ENCODE measurements at places on chromosomes 13 and 19.

DNA sequence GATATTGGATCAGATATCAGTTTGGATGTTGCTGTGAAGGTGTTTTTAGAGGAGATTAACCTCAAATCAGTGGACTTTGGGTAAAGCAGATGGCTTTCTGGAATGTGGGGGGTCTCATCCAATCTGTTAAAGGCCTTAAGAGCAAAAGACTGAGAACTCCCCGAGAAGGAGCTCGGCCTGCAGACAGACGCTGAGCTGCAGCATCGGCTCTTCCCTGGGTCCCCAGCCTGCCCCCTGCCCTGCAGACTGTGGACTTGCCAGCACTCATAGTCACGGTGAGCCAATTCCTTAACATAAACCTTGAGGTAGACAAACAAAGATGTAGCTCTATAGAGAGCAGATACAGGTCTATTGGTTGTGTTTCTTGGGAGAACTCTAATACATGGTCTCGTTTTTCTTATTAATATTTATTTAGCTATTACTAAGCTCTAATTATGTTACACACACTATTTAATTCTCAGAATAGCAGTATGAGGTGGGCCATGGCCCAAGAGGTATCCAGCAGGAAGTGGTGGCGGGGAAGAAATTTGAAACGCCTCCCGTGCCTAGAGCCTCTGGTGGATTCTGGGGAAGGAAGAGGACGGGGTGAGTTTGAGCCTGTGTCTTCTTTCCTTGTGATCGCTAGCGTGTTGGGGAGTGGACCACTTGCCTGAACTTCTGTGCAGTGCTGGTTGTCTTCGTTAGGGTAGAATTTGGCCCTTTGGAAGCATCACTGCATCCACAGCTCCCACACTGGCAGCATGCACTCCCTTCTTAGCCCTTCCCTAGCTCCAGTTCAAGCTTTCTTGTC lies 305.3 kb downstream of the TEX29 start:
- no peak for DNase-seq

DNA sequence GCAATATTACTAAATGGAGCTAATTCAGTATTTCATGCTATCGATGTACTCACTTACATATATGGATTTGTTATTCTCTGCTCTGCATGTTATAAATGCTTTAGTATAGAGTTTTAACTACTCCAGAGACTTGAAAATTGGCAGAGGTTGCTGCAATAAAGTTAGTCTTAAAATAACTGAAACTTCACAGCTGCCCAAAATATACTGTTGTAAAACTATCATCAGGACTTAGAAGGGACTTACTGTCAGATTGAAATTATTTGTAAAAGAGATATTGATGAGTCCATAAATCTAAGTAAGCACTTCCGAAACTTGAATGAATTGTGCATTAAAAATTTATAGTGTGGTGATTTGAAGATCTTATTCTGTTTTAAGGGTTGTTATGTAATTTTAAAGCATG lies 1178.2 kb upstream of the PCDH20 start:
- DNase-seq: no peak

DNA sequence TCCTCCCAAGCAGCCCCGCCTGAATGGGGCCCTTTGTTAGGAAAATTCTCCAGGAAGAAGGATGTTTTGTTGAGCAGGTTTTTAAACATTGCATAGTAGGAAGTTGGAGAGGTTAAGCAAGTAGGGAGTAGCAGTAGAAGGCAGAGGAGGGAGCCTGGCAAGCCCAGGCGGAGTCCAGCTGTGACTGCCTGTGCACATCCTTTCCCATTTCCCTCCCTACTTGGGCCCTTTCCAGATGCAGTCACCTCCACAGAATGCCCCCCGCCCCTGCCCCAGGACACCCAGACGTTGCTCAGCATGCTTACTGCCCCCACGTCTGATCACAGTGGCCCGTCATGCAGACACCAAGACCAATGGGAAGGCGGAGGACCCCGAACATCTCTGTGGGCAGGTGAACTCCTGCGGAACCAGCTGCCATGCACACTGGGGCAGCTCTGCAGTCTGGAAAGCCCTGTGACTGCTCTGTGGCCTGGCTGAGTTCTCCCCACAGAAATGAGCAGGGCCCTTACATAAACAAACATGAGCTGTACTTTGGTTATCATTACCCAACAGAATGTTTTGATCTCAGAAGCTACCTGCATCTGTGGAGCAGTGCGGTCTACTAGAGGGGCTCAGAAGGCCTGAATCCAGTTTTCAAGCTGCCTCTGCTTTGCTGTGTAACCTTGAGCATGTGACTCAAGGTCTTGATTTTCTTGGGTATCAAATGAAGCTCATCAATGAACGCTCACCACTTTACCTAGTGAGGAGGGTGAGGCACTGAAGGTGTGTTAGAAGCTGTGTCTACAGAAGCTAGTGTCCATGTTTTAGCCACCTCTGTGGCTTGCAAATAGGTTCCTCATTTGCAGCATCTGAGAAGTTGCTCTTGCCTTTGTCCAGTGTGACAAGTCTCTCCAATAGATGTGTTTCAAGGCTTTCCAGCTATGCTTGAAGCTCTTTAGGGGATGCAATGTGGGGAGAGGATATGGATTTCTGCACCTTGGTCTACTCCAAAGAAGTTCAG lies 84.2 kb downstream of the TNFRSF19 start:
- no peak for DNase-seq

GRCh38 chr19:45739498-45740439 lies 6.5 kb downstream of the MEIOSIN start:
- no peak for DNase-seq

DNA sequence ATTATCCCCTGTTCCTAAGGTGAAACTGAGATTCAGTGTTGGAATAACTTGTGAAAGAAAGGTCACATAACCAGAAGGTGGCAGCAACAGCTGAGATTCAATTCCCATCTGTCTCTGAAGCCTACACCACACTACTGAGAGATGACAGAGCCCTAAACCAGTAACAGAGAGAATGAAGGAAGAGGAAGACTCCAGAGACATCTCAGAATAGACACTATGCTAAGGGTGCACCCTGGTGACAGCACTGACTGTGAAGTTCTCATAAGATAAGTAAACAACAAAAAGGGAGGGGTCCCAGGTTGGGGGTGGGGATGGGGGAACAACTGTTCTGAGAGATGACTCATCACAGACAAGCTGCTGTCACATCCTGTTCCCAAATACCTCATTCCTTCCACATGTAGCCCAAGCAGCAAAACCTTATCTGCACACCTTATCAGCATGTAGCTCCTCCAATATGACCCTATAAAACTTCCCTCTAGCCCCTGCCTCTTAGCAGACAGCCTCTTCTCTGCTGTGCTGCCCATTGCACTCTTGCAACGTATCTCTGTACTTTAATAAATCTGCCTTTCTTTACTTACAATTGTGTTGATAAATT lies 46.5 kb downstream of the UTP14C start:
- DNase-seq: no peak

DNA sequence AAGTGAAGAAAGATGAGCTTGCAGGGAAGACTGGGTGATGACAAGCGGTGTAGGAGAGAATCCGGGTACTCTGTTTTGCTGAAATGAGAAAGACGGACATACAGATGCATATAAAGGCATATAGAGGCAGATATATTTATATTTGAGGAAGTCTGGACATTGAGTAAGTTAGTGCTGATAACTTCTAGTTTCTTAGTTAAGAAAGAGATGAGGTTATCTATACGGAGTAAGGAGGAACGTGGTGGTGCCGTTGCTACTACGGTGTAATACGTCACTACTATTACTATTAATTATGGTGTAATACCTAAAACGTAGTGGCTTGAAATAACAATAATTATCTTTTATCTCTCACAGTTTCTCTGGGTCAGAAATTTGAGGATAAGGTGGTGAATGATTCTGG lies 9.8 kb upstream of the CPB2 start:
- DNase-seq: no peak

GRCh38 chr19:56866538-56866937 lies 26.0 kb upstream of the PEG3 start:
- peak; percentile 67 for DNase-seq

- no peak for DNase-seq
These were observed 36.8 kb downstream of the MIPEP start for GRCh38 chr13:23852351-23852750.

DNA sequence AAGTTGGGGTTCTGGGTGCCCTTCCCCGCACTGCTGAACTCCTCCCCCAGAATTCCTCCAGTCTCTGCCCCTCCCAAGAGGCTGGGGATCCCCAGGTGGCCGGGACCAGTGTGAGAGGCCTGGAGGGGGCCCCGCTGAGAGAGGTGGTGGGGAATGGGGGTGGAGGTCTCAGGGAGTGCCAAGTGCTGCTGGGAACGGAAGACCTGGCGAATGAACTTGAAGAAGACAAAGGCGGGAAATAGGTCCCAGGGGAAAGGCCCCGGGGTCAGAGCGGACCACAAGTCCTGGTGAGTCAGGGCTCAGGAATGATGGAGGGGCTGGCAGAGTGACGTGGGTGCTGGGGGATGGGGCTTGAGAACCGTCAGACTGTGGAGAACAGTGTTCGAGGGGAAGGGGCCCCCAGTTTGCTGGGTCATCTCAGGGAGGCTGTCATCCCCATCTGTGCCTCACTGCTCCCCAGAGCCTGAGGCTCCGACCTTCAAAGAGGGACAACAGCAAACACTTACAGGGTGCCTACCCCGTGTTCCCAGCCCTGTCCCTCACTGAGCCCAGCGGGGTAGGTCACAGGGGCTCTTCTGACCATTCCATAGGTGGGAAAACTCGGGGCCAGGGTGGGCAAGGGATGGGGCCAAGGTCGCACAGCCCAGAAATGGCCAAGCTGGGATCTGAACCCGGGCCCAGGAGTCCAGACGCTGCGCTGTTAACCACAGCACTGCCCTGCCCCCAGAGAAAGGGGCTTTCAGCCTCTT lies 16.0 kb upstream of the SEMA6B start:
- no peak for DNase-seq

DNA sequence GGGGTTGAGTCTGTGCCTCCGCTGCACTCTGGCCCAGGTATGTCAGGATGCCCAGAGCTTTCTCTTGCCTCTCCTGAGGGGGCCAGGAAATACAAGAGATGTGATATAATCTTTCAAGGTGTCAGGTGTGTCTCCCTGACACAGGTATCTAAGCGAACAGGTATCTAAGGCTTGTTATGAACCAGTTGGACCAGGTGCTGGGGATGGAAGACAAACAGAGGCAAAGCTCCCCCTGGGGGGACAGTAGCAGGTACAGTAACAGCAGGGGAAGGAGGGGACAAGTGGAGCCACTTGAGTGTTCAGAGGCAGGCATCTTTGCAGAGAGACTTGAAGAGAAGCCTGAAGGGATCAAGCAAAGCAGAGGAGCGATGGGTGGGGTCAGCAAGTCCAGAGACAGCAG lies 2.6 kb downstream of the LENG1 start:
- no peak for DNase-seq

DNA sequence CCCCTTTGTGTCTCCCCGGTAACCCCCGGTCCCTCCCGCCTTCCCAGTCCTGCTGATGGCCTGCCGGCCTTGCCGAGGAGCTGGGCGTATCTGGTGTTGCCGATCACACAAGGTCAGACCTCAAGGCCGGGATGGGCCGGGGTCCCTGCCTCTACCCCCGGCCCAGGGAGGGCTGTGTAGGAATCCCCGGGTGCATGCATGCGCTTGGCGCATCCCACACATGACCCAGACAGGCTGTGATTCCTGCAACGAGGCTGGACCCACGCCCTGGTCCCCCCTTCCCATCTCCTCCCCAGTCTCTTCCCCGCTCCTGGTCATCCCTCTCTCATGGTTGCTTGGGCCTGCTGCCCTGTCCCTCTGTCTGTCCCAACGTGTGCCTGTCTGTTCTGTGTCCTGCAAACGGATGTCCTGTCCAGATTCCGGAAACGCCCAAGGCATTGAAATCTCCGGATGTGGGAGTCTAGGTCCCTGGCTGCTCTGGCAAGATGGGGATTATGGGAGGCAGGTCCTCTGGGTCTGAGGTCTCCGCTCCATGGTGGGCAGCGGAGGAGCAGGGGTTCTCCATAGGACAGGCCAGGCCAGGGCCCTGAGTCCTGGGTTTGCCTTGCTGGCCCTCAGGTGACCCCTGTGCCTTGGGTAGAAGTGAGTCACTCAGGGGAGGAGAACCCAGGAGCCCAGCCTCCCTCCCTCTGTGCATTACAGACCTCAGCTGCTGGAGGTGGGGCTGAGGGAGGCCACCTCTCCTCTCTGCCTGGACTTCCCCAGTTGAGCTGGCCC lies 1.6 kb downstream of the PKN1 start:
- peak; percentile 24 for DNase-seq

DNA sequence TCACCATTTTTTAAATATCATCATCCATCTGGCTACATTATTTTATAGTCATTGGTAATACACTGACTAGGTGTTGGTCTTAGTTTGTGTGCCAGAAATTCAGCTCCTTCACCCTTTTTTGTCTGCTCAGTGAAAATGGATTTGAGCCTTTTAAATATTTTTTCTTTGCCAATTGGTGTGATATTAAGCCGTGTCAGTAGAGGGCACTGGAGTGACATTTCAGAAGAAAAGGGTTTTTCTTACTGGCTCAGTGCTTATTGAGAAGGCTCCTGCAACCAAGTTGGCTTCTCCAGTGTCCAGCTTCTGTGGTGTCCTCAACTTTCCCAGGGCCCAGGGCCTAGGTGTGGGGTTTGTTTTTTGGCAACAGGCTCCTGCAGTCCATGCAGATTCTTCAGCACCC lies 546.6 kb downstream of the DACH1 start:
- no peak for DNase-seq

- no peak for DNase-seq
These were observed 10.2 kb downstream of the RAB20 start for GRCh38 chr13:110551284-110551683.

GRCh38 chr19:16213076-16213475 lies 15.4 kb downstream of the AP1M1 start:
- DNase-seq: no peak

GRCh38 chr13:84978851-84979250 lies 820.4 kb downstream of the SLITRK6 start:
- DNase-seq: no peak

- DNase-seq: no peak
These were observed 127.5 kb upstream of the OBI1 start for GRCh38 chr13:78786459-78786858.

- DNase-seq: no peak
These were observed 33.6 kb downstream of the NALCN start for GRCh38 chr13:101382701-101383100.

DNA sequence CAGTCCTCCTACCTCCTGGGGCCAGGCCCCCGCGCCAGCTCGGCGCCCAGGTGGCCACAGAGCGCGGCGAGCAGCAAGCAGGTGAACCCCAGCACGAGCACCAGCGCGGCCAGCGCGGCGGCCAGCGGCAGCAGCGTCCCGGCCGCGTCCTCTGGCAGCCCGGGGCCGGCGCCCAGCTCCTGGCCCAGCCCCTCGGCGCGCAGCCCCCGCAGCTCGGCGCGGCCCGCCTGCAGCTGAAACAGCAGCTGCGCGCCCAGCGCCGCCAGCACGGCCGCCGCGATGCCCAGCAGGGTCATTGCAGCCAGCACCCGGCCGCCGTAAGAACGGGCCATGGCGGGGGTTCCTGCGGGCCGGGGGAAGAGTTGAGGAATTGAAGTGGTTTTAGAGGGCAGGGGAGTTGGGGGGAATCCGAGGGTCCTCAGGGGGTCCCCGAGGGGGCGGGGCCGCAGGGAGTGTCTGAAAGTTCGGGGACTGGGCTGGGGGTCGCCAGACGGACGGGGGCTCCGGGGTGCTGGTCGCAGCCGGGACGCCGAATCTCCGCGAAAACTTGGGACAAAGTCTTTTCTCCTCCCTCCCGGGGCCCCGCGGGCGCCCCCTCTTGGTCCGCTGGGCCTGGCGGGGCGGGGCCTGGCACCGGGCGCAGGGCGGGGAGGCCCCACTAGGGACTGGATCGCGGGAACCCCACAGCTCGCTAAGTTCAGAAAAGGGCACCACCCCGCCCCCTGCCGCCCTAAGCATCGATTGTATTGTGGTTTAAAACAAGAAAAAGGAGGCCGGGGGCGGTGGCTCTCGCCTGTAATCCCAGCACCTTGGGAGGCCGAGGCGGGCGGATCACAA lies at the start of gene TMEM221:
TSS of gene TMEM221 (minus strand) at position 538 of the 837 bp plus-strand sequence. CDS start at position 332, 206 bp downstream.
- DNase-seq: peak; percentile 53
